ENCODE measurements at places on chromosomes 4 and X.

DNA sequence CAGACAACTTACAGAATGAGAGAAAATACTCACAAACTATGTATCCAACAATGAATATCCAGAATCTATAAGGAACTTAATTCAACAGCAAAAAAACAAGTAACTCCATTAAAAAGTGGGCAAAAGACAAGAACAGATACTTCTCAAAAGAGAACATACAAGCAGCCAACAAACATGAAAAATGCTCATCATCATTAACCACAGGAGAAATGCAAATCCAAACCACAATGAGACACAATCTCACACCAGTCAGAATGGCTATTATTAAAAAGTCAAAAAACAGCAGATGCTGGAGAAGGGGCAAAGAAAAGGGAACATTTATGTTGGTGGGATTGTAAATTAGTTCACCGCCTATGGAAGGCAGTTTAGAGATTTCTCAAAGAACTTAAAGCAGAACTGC, 150.3 kb downstream of the FGF16 start:
- DNase-seq = no peak

DNA sequence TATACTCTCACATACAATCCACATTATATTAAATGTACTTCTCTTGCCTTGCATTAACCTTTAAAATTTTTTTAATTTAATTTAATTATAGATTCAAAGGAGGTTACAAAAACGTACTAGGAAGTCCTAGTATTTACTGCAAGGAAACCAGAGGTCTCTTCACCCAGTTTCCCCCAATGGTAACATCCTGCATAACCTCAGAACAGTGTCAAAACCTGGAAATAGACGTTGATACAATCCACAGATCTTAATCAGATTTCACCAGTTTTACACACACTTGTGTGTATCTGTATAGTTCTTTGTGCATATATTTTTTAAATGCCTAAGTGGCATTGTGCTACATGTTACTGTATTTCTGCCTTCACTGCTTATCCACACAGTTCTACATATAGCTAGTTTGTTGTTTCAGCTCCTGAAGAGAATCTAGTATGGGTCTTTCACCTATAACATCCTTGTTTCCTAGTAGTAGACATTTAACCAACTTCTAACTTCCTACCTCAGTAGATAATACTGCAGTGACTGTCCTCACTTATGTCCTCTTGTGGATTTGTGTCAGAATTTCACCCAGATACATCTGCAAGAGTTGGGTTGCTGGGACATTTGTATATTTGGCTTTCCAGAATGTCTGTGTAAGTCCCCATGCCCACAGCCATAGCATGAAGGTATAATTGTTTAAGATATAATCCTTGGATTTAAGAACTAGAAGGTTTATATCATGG, 103.2 kb downstream of the NFKB1 start:
- DNase-seq = no peak

DNA sequence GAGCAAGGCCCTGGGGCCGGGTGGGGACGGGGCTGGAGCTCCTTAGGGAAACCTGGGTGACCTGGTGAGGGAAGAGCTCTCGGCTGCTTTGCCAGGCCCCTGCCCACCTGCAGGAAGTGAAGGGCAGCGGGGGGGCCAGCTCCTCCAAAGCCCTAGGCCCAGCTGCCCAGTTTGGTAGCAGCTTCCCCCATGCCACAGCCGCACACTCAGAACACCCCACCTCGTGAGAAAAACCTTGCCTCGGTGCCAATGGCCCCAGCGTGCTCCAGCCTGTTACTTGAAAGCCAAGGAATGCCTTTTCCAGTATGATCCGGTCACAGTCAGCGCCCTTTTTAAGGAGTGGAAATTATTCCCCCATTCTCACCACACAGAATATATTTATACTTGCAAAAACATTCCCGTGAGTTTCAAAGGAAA, 38.3 kb downstream of the ACOX3 start:
- DNase-seq = peak; percentile 36

- no peak for DNase-seq
Measured at GRCh38 chr4:2248044-2248780, 6.3 kb upstream of the HAUS3 start.

DNA sequence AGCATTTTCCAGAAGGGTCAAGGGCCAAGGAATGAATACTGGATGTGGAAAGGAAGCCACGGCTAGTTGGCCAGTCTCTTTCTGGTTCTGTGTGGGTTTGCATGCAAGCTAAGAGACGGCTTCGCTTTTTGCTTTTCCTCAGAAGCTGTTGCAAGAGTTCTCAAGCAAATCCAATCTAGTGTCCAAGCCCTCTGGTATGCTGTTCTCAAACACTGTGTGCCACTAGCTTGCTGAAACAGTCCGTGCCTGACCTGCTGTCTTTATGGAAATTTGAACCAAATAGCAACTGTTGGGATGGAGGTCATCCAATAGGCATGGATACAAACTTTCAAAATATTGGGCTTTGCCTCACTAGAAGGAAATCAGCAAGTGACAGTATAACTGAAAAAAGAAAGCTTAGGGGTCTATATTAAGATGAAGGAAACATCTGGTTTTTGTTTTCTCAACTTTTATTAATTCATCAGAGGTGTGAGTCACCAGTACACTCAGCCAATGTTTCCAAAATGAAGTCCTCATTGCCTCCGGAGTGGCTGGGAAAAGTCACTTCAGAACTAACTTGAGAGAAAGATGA, 70.5 kb downstream of the SLC9A6 start:
- no peak for DNase-seq

DNA sequence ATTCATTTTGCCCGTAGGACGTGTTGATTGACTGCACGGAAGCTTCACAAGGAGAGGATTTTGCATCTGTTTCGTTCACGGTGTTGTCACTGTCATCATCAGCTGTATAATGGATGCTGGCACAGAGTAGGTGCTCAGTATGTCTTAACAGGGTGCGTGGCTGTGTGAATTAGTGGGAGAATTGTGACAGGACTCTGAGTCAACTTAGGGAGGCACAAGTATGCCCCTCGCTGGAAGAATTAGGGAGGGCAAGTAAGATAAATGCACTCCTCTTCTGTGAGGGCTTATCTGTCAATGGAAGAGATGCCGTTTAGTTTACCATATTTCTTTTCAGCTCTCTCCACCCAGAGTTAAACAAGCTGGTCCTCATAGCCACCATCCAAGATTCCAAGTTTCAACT, 107.2 kb downstream of the TRIML1 start:
- peak; percentile 4 for DNase-seq

DNA sequence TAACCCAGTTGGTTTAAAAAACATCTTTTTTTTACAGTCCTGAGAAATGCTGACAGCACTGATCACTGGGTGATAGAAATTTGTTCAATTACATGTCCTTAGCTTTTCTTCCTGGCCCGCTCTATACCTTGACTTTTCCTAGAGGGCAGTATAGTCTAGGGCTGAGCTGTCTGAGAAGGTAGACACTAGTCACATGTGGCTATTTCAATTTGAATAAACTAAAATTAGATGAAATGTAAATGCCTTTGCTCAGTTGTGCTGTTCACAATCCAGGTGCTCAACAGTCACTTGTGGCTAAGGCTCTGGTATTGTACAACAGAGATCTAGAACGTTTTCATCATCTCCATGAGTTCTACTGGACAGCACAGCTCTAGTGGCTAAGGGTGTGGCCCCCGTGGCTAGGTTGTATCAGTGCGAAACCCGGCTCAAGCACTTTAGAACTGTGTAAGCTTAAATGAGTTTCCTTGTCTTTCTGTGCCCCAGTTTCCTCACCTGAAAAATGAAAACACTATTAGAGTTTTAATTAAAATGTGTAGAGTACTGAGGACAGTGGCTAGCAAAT, 111.6 kb upstream of the WDR17 start:
- DNase-seq = peak; percentile 8

DNA sequence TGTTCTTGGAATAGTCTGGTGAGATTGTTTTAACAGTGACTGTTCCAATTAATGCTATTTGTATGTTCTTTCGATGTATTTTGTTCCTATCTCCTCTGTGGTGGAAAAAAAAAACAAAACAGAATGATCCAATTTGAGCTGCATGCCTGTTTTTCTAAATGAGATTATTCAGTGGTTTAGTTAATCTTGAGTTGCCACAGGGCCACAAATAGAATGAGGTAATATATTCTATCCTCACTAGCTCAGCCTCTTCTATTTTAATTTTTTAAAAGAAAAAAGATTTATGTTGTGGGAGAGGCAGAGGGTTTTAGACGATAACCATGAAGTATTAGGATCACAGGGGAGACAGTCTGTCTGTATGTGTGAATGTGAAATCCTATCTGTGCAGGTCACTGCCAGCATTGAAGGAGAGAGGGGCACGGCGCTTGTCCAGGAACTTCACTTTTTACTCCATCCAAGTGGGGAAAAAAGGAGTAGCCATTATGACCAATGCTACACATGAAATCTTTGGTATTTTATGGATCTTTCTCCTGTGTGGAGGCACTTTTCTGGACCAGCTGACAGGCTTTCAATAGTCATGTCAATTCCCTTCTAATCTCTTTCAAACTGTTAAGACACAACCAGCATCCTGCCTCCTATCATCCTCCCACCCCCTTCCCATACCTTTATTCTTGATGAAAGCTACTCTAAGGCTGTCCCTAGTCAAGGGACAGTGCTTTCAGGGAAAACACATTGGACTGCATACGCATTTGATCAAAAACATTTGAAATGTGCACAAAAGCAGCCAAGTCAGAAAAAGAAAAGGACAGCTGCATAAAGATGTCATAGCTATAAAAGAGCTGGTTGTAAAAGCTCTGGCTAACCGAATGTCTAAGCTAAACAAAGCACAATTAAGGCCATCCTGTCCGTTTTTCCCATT, 1063.8 kb upstream of the INTU start:
- no peak for DNase-seq

- DNase-seq = no peak
Measured at GRCh38 chrX:32087663-32088062, 1015.8 kb upstream of the FTHL17 start.

GRCh38 chr4:171017593-171017992, 795.6 kb upstream of the GALNTL6 start:
- DNase-seq = no peak

- no peak for DNase-seq
Measured at GRCh38 chrX:65647801-65648200, 19.7 kb upstream of the MSN start.

DNA sequence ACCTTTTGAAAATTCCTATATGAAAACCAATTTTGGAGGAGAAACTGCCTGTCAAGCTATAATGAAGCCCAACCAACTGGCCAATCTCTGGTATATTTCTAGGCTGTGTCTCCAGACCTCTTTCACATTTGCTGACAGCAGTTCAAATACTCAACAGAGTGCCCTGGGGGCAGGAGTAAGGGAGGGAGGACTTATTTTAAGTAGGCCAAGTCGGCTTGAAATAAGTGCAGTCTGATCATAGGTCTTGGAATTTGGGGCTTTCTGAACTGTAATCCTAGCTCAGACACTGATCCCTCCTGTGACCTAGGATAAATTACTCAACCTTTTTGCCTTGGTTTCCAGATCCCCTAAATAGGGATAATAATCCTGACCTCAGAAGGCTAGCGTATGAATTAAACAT, 59.4 kb upstream of the SLC7A11 start:
- DNase-seq = no peak

- DNase-seq = no peak
Measured at GRCh38 chrX:65783746-65784145, 116.3 kb downstream of the MSN start.

- DNase-seq = peak; percentile 84
Measured at GRCh38 chrX:135513130-135513515, 7.3 kb upstream of the INTS6L start.

DNA sequence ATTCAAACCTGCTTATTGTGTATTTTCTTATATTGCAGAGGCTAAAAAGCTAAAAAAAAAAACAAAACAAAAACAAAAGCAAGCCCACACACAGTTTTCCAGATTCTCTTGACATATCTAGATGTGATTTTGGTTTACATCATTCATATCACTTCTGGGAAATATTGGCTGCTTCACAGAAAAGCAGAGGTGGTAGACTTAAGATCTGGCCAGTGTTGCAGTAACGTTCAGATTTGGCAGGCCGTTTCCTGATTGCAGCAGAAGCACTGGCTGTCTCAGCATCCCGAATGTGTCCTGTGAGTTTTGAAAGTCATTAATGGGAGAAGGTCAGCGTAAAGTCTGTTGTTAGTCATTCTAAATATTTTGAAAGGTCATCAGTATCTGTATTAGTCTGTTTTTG, 2062.0 kb downstream of the ARAP2 start:
- no peak for DNase-seq

GRCh38 chr4:13378973-13379759, 105.0 kb downstream of the RAB28 start:
- DNase-seq = no peak

GRCh38 chr4:138487670-138488069, 245.5 kb upstream of the SLC7A11 start:
- no peak for DNase-seq

GRCh38 chr4:62487016-62487415, 1286.9 kb downstream of the ADGRL3 start:
- DNase-seq = no peak

DNA sequence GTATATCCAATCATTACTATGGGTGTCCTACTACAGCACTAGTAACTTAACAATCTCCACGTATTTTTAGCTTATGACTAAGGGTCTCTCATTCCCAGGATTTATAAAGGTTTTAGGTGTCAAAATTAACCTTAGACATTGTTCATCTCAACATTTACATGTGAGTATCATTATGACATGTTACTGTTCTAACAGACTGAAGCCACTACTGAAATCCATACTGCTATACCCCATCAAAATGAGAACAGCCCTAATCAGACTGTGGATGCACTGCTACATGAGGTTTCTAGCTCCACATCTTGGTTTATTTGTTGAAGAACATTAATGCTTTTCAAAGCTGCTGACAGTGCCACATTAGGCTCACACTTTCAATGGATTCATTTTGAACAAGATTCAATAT, 35.6 kb upstream of the TXK start:
- DNase-seq = no peak

- no peak for DNase-seq
Measured at GRCh38 chr4:89294573-89295269, 12.9 kb downstream of the GPRIN3 start.

DNA sequence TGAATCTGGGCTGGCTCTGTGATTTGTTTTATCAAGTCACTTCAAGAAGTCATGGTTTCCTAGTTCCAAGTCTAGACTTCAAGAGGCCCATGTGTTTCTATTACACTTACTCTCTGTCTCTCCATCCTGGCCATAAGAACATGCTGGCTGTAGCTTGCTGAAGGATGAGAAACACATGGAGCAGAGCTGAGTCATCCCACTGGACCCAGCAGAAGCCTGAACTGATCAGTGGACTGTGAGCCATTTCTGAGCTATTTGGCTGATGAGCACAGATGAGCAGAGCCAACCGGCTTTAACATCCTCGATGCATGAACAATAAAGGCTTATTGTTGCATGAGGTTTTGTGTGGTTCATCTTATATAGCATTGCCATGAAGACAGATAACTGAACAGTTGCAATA, 290.6 kb upstream of the BOD1L1 start:
- no peak for DNase-seq

- DNase-seq = no peak
Measured at GRCh38 chr4:31929676-31930345, 1209.6 kb downstream of the PCDH7 start.

Measured in NB4 (cell line).